ENCODE measurements at places on chromosomes 1 and 21.

GRCh38 chr1:12088607-12089006, 25.5 kb downstream of the TNFRSF8 start:
- no peak for DNase-seq

DNA sequence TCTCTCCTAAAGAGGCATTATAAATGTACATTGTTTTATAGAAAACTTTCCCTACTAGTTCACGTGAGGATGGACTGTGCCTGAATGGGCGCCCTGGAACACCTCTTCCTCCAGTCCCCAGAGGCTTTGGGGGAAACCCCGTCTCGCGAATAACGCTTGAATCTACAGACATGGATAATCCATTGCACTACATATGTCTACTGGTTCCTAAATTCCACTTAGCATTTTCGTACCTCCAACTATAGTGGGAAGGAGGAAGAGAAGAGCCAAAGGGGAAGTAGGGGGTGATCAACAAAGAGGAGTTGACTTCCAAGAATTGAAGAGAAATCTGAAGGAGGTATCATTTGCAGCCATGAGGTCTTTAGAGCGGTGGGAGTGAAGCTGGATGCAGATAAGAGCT, 11.1 kb downstream of the BARHL2 start:
- DNase-seq = no peak

DNA sequence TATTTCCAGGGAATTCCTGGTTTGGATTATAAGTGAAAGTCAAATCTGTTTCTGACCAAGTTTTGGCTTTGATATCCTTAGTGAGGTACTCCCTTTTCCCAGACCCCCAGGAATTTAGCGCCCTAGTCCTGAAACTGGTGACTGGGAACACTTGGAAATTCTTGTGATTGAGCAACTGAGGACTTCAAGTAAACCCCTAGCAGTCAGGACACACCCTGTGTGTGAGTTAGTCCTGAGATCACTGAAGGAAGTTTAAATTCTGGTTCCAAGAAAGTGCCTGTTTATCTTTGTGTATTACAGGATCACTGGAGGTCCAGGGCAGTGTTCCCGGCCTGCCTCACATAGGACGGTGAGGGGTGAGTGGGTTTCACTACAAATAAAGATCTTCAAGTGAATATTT, 95.1 kb upstream of the F3 start:
- DNase-seq = no peak

DNA sequence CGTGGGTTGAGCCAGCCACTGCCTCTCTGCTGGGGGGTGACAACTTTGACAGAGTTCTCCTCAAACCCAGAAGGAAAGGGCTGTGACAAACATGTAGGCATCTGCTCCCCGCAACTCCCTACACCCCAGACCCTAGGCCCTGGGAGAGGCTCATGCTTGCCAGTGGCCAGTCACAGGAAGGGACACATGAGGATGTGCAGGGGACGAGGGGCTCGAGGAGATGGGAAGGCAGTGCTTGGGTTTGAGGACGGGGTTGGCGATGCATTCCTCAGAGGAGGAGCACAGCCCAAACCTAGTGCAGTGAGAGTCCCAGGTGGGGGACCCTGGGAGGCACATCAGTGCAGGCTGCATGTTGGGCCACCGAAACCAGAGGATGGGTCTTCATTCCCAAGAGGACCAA, 62.1 kb downstream of the STUM start:
- DNase-seq = no peak

DNA sequence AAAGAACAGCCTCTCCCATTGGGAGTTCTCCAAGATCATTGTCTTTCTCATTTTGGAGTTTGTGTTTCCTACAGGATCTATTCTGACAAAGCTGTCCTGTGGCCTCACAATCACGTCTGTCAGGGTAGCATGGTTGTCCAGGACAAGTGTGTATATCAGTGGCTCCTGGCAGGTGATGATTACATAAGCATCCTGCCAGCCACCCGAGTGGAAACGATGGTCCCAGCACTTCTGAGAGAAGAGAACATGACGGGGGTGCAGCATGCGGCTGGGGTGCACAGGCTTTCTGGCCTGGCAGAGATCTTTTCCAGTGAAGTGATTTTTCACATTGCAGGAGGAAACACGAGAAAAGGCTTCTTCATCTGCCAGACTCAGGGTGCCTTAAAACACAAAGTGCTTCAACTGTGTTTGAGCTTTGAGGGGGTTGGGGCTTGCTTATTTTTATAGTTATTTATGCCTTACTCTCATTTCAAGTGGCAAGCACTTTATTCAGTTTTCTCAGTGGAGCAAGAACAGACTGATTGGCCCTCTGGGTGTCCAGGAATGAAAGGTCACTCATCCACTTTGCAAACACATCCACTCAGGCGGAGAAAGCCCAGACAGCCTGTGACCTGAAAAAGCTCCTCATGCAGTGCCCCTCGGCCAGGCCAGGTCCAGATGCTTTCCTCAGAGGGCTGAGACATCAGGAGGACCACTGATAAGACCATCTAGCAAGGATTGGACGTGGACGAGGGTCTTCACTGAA, 186.0 kb downstream of the DUSP10 start:
- DNase-seq = no peak

GRCh38 chr1:57067863-57068262, 102.0 kb upstream of the C8B start:
- DNase-seq = no peak
